Islet precursor cell (in vitro differentiated cells): ENCODE measurements at places on chromosomes 4 and X.

DNA sequence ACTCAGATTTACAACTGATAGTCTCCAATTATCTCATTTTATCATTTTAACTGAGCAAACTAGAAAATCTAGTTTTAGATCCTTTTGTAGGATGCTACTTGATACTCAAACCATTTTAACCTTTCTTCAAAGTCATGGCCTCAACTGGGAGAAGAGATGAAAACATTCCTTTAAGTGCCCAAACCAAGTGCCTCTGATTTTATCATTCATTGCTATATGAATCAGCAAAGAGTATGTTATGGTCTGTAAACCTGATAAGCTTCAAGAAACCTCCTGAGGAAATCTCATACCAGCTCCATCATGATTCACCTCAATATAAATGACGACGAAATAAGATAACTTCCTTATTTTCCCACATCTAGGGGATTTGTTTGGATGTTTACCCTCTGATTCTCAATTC, 119.9 kb downstream of the FAM13A start:
- no peak for DNase-seq

GRCh38 chrX:11464380-11464779, 171.2 kb downstream of the AMELX start:
- no peak for DNase-seq

DNA sequence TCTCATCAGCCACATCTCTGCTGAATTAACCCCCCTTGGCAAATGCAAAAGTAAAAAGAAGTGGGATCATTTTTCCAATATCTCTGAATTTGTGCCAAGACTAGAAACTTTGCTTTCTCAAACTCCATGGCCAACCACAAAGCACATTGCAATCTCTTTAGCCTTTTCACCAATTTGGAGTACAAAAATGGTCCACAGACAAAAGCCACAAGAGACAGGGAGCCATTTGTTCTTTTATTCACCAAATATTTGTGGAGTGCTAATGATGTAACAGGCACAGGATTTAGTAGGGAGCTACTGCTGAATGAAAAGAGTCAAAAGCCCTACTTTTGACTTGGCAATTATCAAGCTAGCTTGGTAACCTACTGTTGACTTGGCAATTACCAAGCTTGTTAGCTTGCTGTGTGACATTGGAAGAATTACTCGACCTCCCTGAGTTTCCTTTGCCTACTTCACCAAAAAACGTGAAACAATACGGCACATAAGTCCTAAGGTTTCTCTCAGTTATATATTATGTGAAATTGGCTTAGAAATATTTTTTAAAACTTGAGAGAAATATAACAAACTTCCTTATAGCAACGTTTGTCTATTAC, 97.1 kb upstream of the KLF3 start:
- DNase-seq, result no peak

GRCh38 chr4:6492861-6493657, 20.6 kb upstream of the PPP2R2C start:
- no peak for DNase-seq

DNA sequence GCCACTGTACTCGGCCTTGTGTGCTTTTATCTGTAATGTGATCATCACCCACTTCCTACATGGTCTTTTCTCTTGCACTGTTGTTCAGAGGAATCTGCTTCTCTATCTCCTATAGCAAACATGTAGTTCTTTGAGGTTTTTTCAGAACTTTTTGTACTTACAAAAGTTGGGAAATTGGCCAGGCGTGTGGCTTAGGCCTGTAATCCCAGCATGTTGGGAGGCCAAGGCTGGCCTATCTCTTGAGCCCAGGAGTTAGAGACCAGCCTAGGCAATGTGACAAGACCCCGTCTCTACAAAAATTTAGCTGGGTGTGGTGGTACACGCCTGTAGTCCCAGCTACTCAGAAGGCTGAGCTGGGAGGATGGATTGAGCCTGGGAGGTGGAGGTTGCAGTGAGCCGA, 30.4 kb downstream of the TAF1 start:
- no peak for DNase-seq

DNA sequence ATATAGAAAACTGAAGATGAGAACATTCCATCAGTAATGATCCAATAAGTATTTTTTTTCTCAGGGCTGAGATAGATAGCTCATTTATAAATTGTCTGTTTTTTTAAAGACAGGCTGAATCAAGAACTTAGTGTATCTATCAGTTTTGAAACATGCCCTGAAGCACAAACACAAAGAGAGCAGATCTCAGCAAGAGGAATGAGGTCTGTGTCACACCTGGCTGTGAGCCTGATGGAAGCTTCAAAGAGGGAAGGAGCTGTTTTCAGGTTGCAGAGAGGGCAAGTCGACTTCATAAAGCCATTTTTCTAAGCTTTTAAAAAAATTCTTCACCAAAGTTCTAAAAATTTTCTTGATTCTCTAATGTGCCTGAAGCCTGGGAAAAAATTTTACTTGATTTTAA, 434.9 kb downstream of the PDGFC start:
- peak; percentile 67 for DNase-seq

GRCh38 chr4:112145790-112146501, 692 bp downstream of the FAM241A start:
- DNase-seq, result peak; percentile 75

- no peak for DNase-seq
These were observed 19.1 kb upstream of the XK start for GRCh38 chrX:37666516-37666915.

DNA sequence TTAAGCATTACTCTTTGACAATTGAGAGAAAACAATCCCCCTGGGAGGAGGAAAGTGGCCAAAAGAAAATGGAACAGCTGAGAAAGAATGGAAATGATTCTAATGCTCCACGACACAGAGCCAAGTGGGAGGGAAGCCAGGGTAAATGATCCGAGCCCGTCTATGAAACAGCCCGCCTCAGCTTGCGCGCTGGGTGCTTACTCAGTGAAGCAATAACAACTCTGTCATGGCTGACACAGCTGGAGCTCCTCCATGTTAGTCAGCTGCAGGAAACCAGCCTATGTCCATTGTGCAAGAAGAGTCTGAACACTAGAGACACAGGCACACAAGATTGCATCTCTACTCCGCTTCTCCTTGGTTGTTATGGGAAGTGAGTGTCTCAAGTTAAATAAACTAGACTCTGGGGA, 19.3 kb downstream of the NOA1 start:
- DNase-seq, result no peak

GRCh38 chr4:177159600-177159999, 150.1 kb upstream of the NEIL3 start:
- DNase-seq, result no peak

GRCh38 chr4:15042529-15043167, 40.4 kb downstream of the CPEB2 start:
- no peak for DNase-seq

DNA sequence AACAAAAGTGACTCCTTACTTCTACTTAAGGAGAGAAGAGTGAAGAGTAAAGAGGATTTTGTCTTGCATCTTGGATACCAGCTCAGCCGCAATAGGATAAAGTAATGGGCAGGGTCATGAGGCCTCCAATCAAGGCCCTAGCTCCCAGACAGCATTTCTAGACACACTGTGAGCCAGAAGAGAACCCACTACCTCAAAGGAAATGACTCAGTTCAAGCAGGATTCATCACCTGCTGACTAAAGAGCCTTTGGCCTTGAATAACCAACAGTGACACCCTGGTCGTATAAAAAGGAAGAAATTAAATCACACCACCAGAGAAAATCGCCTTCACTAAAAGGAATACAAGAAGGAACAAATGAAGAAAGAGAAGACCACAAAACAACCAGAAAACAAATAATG, 416.1 kb downstream of the PCDH18 start:
- DNase-seq, result no peak

DNA sequence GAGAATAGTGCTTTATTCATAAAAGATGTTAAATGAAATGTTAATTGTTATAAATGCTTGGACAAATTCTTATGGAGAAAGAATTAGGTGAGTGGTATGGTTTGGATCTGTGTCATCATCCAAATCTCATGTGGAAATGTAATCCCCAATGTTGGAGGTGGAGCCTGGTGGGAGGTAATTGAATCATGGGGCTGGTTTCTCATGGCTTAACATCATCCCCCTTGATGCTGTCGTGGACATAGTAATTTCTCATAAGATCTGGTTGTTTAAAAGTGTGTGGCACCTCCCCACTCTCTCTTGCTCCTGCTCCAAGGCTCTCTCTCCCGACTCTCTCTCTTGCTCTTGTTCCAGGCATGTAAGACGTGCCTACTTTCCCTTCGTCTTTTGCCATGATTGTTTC, 22.5 kb downstream of the GYPE start:
- DNase-seq, result no peak

DNA sequence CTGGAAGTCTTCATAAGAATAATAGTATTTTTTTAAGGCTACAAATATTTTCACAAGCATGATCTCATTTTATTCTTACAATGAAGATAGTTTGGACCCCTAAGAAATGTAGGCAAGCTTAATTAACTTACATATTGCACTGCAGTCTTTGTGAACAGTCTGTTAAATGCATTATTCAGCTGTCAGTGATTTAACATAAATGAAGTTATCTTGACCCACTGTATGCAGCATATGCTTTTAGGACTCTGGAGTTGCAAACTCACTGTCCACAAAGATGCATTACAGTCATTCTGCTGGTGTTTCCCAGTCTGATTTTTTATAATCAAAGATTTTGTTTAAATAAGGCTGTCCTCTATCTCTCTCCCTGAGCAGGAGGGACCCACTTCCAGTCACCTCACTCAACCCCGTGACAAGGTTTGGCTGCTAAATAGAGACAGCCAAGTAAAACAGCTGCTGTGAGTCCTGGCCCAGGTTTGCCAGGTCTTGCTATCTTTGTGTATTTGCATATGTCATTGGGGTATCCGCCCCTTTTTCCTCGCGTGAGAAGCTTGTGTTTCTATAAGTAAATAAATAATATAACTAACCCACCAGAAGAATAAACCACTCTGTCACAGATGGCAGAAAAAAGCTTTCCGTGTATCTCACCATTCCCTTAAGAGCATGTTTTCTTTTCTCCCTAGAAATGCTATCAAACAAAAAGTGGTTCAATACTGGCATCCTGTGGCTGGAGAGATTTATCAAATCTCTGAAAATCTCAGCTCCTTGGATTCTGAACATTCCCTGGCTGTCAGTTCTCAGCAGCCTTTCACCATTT, 67.0 kb downstream of the SLC7A11 start:
- DNase-seq, result no peak

- DNase-seq, result no peak
These were observed 1.1 kb downstream of the CT47C1 start for GRCh38 chrX:119073911-119074310.

- DNase-seq, result no peak
These were observed 168.4 kb downstream of the KCNIP4 start for GRCh38 chr4:21780148-21780547.

GRCh38 chrX:44223150-44223549, 120.3 kb downstream of the EFHC2 start:
- DNase-seq, result no peak

- no peak for DNase-seq
These were observed 2.6 kb upstream of the STARD8 start for GRCh38 chrX:68644861-68645260.

- no peak for DNase-seq
These were observed 18.5 kb downstream of the CLGN start for GRCh38 chr4:140408974-140409373.

GRCh38 chr4:185358959-185359358, 36.8 kb downstream of the LRP2BP start:
- DNase-seq, result no peak

- no peak for DNase-seq
These were observed 25.8 kb downstream of the CRMP1 start for GRCh38 chr4:5866841-5867813.

DNA sequence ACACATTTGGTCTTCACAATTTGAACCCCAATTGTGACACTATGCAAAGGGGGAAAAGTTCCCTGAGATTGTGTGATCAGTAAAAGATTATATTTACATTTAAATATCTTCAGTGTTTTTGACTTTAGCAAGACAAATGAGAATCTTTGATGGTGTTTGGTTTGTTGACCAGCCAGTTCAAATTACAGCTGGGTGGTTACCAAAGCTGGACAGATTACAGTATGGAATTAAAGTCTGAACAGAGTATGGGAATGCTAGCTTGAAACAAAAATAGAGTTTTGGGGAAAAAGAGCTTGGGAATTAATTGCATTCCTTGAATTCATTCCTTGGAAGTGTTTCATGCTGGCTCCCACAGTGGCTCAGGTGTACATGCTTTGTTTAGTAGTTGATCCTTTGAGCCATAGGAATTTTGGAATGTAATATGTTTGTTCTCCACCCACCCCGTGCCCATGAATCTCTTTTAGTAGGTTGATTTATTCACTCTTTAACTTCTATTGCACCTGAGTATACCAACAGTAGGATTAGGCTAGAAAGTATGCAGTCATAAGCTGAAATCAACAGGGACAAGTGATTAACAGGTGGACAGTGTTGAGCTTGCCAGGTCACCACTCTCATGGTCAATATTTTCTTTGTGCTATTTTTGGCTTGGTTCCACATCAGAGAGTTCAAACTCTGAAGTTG, 81.1 kb upstream of the HELT start:
- no peak for DNase-seq

DNA sequence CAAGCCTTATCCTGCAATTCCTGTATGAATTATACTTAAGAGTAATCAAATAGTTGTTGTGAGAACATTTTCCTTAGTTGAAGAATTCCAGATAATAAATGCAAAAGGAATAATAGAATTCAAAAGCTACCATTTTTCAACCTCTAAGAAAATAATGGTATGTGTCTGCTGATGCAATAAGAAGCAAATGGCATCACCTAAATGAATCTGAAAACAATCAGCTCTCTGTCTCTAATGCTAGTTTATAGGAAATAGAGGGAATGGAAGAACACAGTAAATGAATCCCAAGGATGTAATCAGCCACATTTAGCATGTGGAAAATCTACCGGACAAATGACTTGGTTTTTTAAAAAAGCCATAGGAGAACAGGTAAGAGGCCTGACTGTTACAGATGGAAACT, 115.1 kb downstream of the DCHS2 start:
- no peak for DNase-seq

- DNase-seq, result peak; percentile 96
These were observed at the start of gene MFAP3L for GRCh38 chr4:170026253-170027021. TSS of gene MFAP3L (minus strand) at chr4:170026395. CDS start at chr4:170005877, 20,518 bp downstream.

DNA sequence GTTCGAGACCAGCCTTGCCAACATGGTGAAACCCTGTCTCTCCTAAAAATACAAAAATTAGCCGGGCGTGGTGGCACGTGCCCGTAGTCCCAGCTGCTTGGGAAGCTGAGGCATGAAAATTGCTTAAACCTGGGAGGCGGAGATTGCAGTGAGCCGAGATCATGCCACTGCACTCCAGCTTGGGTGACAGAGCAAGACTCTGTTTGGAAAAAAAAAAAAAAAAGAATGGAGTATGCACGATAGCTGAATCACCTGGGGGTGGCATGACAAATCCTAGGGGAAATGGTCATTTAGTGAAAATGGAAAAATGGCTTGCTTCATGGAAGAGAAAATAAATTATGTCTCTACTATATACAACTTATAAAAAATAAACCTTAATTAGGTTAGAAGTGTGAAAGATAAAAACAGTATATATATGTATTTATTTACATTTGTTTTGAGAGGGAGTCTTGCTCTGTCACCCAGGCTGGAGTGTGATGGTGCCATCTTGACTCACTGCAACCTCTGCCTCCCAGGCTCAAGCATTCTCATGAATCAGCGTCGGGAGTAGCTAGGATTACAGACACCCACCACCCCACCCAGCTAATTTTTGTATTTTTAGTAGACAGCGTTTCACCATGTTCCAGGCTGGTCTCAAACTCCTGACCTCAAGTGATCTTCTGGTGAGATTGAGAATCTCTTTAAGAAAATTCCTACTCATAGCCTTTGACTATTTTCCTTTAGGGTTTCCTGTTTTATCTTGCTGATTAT, 19.3 kb upstream of the ING2 start:
- DNase-seq, result no peak

GRCh38 chrX:106023947-106024346, 14.6 kb downstream of the SERPINA7 start:
- DNase-seq, result no peak
